ACHN (cell line): ENCODE measurements at places on chromosomes 3 and 15.

DNA sequence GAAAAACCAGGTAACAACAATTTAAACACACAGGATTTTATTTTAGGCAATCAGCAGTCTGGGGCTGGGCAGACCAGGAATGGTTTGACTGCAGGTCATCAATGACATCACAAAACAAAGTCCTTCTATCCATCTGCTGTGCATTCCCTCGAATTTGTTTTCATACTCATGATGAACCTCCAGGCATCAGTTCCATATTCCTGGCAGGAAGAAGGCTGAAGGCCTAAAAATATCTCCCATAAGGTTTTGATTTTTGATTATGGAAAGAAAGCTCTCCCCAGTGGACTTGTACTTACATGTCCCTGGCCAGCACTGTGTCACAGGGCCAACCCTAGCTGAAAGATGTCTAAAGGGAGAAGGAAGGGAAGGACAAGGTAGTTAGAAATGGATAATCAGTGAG lies 107.4 kb downstream of the PEAK1 start:
- no peak for DNase-seq

- no peak for DNase-seq
Measured at GRCh38 chr3:184491867-184492615, 69.5 kb upstream of the EPHB3 start.

GRCh38 chr15:42994546-42994945 lies 74.0 kb upstream of the TTBK2 start:
- no peak for DNase-seq

- no peak for DNase-seq
Measured at GRCh38 chr3:141825216-141826011, 51.0 kb upstream of the ATP1B3 start.

GRCh38 chr15:89499156-89499555 lies 2.8 kb upstream of the RHCG start:
- DNase-seq, result no peak

DNA sequence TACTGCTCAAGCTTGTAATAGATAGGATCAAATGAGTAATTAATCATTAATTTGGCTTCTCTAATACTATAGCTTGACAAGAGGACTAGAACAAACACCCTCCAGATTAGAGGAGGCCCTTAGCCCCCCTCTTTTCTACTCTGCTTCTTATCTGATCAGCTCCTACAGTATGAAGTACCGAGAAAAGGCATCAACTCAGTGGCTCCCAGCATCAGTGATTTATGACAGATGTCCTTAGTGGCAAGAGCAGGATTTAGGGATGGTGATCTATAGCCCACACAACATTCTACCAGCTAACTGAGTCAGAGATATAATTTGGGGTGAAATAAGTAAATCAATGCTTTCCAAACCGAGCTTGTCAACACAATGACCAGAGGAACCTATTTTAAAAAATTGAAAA lies 541.1 kb downstream of the NLGN1 start:
- DNase-seq, result no peak

DNA sequence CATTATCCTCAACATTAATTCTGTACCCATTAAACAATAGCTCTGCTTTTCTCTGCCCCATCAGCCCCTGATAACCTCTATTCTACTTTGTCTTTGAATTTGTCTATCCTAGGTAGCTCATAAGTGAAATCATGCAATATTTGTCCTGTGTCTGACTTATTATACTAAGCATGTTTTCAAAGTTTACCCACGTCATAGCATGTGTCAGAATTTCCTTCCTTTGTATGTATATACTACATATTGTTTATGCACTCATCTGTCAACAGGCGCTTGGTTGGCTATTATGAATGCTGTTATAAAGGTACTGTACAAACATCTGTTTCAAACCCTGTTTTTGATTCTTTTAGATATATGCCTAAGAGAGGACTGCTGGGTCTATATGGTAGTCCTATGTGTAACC lies 18.2 kb downstream of the CSNK1G1 start:
- no peak for DNase-seq

GRCh38 chr3:45507820-45508317 lies 86.7 kb upstream of the LIMD1 start:
- peak; percentile 13 for DNase-seq

- DNase-seq, result peak; percentile 73
Measured at GRCh38 chr15:34038023-34038870, 757 bp downstream of the AVEN start.

- DNase-seq, result no peak
Measured at GRCh38 chr3:81869382-81869781, 107.9 kb upstream of the GBE1 start.

DNA sequence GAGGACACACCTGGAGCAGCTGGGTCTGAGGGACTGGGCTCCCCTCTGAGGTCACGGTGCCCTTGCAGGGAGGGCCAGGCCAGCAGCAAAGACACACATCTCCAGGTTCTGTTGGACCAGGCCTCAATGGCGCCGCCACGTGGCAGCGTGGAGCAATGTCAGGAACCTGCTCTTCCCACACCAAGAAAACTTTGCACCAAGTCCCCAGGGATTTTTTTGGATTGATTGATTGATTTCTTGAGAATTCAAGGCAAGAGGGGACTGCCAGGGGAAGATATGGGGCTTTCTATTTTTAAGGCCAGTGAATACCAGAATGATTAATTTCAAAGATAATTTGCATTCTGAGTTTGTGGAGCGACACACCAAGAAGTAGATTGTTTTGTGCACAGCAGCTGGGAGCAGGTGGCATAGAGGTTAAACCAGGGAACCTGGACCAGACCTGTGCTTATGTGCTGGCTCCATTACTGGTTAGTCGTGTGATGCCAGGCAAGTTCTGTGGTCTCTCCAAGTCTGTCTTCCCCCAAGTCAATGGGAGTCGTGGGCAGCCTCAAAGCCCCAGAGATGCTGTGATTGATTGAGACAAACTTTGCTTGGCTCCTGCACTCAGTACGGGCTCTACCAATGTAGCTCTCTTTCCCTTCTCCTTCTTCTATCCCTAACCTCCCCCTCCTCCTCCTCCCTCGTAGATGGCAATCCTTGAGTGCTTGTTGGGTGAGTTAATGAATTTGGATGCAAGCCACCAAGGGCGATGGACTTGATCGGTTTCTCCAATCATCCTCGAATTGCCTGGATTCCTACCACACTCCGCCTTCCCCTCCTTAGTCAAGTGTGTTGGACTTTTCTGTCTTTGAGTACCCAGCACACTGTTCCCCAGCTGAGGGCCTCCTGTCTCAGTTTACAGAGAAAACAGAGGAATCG lies 96.2 kb upstream of the TRPM1 start:
- peak; percentile 37 for DNase-seq

DNA sequence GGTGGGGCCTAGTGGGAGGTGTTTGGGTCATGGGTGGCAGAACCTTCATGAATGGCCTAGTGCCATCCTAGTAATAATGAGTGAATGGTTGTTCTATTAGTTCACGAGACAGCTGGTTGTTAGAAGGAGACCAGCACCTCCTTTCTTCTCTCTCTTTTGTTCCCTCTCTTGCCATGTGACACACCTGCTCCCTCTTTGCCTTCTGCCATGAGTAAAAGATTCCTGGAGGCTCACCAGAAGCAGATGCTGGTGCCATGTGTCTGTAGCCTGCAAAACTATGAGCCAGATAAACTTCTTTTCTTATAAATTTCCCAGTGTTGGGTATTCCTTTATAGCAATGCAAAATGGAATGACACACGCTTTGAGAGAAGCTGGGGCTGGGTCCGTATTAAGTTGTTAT lies 89.0 kb upstream of the SLC4A7 start:
- no peak for DNase-seq

- no peak for DNase-seq
Measured at GRCh38 chr3:90054311-90054710, 946.9 kb downstream of the EPHA3 start.
